ENCODE measurements at places on chromosomes 5 and 9. TPM values are rescaled to one million over a fixed set of nuclear protein-coding genes. Genes with fewer than 3 reads are reported as not detected.

CMYA5 gene
- 2.1 TPM for total RNA-seq

PCDHB12 gene
- 0.59 TPM for total RNA-seq

AQP3 gene
- total RNA-seq = 0.88 TPM

LCN9 gene
- not detected for total RNA-seq

ZBTB34 gene
- total RNA-seq = 7.6 TPM

GADD45G gene
- 0.88 TPM for total RNA-seq
